ENCODE measurements at places on chromosomes 12 and 14.

DNA sequence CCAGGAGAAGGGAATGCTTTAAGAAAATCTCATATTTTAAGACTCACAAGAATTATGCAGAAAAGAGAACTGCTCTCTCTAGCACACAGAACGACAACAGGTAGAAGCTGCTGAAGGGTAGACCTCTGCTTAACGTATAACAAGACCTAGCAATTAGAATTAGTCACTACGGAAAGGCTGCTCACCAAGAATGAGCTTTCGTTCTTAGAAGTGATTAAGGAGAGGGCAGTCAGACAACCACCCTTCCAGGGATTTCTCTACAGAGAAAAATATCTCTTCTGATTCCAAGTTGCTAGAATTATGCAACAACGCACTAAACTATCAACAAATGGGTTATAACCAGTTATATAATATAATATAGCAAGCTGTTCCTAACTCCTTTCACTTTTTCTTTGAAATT is 18.6 kb downstream of the LRIG3 start:
- no peak for DNase-seq

DNA sequence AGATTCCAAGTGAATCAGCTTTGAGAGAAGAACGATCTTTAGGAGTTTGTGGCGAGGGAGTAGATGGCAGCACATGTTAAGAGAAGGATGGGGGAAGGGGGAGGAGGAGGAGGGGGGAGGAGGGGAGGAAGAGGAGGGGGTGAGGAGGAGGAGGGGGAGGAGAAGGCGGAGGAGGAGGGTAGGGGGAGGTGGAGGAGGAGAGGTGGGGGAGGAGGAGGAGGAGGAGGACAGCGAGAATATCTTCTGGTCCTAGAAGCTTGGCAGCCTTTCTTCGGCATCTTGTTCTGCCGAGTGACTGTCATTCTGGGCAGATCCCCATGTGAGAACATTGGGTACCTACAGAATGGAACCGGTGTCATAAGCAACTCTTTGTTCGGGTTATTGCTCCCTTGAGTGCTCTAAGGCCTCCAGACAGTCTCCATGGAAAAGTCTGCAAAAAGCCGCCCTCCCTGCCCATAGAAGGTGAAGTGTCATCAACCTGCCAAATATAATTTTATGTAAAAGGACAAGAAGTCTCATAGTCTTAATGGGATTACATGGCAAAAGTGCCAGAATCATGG is 6.9 kb downstream of the RFC5 start:
- no peak for DNase-seq

GRCh38 chr14:33343016-33343415 is 404.3 kb downstream of the NPAS3 start:
- DNase-seq: no peak

GRCh38 chr12:132282031-132282949 is 47.1 kb downstream of the GALNT9 start:
- no peak for DNase-seq

DNA sequence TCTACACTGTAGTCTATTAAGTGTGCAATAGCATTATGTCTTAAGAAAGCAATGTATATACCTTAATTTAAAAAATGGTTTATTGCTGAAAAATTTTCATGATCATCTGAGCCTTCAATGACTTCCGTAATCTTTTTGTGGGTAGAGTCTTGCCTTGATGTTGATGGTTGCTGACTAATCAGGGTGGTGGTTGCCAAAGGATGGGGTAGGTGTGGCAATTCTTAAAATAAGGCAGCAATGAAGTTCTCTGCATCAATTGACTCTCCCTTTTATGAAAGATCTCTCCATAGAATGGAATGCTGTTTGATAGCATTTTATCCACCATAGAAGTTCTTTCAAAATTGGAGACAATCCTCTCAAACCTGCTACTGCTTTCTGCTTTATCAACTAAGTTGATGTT is 41.1 kb downstream of the BBS10 start:
- no peak for DNase-seq

- no peak for DNase-seq
Observed at GRCh38 chr12:126171937-126172559, 1106.8 kb downstream of the AACS start.

- DNase-seq: peak; percentile 25
Observed at GRCh38 chr14:65019944-65020566, 33.4 kb downstream of the FNTB start.

GRCh38 chr12:114361545-114361944 is 44.4 kb downstream of the TBX5 start:
- no peak for DNase-seq

DNA sequence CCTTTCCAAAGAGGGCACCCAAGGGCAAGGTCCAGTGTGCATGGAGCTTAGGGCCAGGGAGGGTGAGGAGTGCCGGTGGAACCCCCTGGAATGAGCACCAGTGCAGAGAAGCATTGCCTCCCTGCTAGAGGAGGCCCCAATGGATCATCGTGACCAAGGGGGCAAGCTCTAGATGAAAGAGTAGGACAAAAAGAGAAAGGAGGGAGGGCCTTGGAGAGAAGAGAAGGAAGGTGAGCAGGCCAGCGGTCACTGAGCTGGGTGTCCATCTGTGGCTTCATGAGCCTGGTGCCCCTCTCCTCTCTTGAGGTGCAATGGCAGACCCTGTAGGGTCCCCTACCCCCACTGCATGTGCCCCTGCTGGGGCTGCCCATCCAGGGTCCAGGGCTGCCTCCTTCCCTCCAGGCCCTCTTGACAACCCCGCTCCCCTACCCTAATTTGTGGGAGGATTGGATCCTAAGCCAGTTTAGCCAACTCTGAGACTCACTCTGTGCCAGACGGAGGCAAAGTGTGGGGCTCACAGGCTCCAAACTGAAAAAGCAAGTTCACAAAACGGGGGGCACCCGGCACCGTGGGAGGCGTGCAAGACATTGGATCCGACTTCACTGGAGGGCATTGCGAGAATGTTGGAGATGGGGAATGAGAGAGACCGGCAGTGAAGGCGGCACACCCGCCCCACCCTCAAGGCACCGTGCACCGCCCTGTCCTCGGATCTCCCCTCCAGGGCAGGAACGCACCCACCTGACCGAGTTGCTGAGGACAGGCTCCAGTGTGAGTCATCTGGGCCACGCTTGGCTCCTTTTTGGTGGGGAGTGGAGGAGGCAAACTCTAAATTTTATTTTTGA is 207.5 kb downstream of the KIF26A start:
- DNase-seq: no peak

DNA sequence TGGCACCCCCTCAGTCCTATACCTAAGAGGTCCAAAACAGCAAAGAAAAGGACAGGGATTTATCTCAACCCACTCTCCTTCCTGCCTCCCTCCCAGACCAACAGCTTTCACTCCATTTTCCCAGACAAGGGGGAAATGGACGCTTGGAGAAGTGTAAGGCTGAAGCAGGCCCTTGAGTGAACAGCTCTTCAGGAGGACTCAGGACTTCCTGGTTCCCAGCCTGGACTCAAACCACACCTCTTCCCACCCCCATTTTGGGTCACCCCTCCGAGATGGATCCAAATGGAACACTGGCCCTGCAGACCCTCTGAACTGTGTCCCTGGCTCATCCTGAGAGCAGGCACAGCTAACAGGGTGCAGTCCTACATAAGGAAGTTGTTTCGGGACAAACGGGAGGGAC is 2.7 kb downstream of the KMT2D start:
- DNase-seq: no peak

- no peak for DNase-seq
Observed at GRCh38 chr12:31915446-31915845, 43.8 kb upstream of the RESF1 start.

- DNase-seq: no peak
Observed at GRCh38 chr14:59823179-59823578, 47.4 kb downstream of the RTN1 start.

DNA sequence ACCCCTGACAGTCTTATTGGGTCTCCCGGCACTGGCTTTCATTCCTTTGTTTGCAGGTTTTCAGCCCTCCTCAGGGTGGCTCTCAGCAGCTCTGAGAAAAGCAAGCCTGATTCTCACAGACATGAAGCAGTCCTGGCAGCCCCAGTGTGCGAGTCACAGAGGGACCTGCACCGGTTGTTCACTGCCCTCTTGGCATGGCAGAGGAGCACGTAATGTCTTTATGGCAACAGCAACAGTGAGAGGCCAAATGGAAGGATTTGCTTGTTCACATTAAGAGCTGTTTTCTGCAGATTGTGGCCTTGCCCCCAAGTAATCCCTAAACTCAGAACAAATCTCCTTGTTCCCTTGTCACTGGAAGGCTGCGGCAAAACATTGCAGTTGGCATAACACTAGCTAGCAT is 3.4 kb downstream of the KCNA5 start:
- no peak for DNase-seq

DNA sequence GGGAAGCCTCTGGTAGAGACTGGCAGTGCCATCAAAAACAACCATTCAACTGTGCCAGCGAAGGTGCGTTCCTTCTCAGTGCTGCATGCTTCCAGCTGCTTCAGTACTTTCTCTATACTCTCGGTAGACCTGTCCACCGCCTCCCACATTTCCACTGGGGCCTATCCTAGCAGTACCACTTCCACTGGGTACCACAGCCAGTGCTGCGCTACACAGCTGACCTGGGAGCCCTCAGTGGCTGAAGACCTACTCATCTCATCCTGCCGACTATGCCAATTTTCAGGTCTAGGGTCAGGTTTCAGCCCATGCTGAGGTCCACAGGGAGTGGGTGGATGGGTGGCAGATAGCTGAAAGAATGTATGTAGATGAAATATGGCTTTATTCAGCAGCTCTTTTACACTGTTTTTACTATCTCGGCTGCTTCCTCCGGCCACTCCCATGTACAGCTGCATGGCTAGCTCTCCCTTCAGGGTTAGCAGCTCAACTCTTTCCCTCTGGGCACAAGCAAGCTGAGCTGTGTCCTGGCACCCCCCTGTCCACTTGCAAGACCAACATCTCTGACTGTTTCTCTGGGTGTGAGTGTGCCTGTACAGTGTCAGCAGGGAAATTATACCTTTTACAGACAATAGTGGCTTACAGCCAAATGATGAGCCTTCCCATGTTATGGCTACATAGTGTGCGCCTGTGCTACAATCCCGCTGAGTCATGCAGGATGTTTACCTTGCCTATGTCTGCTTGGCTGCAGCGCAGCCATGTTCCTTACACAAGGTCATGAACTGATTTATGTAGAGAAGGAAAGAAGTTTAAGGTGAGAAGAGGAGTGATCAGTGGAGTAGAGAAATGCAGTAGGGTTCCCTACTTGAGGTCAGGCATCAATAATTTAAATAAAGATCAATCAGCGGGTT is 125.7 kb upstream of the DDHD1 start:
- no peak for DNase-seq

DNA sequence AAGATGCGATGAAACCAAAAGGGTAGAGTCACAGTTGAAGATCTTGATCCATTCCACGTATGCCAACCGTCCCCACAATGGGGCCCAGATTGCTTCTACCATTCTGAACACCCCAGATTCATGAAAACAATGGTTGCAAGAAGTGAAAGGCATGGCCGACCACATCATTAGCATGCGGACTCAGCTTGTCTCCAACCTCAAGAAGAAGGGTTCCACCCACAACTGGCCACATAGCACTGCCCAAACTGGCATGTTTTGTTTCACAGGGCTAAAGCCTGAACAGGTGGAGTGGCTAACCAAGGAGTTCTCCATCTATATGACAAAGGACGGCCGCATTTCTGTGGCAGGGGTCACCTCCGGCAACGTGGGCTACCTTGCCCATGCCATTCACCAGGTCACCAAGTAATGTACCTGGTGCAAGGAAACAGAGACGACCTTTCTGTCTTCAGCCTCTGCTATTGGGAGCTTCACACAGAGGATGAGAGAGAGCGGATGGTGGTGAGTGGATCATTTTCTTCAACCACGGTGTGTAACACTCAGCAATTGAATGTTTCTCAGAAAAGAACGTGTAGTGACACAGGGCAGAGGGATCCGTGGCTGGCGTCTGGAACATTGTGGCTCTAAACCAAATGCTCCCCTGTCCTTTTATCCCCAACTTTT is 26.8 kb upstream of the CLEC2D start:
- no peak for DNase-seq

DNA sequence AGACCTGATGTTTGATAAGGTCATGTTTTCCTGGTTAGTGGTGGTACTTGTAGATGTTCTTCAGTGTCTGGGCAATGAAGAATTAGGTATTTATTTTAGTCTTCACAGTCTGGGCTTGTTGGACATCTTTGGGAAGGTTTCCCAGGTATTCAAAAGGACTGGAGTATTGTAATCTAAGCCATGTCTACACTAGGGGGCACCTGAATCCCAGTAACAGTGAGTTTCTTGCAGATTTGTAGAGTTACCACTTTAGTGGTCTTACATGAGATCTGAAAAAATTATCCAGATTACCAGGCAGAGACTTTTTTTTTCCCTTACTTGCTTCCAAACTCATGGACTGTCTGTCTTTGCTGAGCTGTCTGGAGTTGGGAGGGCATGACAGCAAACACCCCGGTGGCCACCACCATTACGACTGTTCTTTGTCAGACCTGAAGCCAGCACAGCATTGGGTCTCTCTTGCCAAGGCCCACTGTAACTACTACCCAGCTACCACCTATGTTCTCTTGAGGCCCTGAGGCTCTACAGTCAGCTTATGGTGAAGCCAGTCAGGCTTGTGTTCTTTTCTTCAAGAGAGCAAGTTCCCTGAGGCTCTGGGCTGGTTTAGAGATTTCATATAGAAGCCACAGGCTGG is 820.7 kb upstream of the FBXO33 start:
- no peak for DNase-seq

DNA sequence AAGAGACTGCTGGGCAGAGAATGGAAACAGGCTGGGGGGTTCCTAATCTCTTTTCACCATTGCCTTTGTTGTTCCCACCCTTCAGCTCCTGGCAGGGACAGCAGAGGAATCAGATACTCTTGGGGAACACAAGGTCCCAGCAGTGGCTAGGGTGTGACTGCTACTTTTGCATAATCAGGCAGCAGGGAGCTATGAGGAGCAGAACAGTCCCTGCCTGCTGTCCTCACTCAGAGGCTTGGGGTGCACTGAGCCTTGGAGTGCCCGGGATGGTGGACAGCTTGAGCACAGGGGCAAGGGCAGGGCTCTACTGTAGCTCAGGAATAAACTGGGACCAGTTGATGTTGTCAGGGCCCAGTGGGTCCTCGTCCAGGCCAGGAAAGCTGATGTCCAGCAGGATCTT is 1.5 kb upstream of the TEX52 start:
- no peak for DNase-seq

DNA sequence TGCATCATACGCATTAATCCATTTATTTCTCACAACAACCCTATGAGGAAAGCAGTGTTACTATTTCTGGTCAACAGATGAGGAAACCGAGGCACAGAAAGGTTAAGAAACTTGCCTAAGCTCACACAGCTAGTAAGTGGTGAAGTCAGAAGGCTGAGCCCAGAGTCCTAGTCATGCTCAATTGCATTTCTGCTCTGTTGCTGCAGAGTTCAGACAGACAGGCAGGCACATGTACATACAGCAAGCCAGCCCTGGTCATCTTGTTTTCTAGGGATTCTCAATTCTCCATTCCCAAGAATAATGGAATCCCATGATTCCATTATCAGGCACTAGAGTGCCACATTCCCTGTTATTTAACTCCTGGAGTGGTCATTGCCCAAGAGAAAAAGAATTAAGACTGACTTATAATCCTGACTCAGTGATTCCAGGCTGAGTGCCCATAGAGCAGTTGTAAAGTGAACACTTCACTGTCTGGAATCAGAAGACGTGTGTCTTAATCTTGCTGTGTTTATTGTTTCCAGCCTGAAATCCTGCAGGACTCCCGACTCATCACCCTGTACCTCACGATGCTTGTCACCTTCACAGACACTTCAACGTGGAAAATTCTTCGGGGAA is 10.7 kb downstream of the UBE3B start:
- no peak for DNase-seq

All from CD4-positive, alpha-beta T cell treated with Interleukin-4 for 1 hour (primary cell).